ENCODE measurements at places on chromosomes 13 and 19.

GRCh38 chr19:38644719-38645118, 2.7 kb upstream of the ACTN4 start:
- no peak for DNase-seq

- DNase-seq, result no peak
Measured at GRCh38 chr13:43662976-43663375, 123.8 kb downstream of the ENOX1 start.

DNA sequence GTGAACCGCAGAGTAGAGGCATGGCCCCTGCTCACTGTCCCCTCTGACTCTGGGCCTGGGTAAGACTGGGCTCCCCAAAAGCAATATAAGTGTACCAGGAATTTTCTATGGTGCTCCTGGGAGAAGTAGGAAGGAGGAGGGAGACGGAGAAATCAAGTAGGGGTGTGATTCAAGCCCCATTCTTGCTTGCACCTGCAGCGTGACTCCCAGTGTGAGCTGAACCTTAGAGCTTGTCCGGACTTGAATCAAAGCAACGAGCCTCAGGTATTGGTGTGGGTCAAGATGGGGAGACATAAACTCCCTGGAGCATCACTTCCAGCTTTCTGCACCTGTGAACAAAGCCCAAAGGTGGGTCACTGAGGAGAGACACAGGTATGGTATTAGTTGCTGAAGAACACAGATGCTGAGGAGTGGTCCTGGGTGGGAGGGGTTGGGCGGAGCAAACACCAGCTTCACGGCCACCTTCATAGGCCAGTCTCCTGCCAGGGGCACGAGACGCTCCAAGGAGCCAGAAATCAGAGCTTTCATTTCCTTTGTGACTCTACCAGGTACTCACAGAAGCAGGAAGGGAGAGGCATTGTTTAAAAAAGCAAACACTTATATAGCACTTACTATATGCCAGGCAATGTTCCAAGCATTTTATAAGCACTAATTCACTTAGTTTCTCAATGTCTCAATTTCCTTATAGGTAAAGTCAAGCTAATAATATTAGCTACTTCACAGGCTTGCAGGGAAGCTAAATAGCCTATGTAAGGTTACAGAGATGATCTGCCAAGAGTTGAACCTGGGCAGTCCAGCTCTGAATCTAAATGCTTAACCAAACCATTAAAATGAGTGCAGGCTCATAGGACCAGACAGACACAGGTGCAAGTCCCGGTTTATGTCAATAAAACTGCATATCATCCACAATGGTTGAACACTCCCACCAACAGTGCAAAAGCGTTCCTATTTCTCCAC, 775.3 kb downstream of the UQCRFS1 start:
- no peak for DNase-seq

DNA sequence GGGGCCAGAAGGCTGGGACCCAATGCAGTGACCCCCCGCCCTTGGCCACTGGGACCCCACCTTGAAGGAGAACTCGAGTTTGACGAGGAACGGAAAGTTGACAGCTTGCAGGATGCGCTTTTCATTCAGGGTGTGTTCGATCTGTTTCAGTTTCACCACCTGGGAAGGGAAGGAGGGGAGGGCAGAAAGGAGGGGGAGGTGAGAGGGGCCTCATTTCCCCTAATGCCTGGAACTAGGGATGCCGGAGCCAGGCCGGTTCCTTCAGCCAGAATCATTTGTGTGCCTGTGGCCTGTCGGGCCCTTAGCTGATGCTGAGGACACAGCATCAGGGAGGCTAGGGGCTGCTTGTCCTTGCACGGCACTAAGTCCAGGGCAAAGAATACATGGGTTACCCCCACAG, 12.2 kb upstream of the SAMD1 start:
- no peak for DNase-seq

DNA sequence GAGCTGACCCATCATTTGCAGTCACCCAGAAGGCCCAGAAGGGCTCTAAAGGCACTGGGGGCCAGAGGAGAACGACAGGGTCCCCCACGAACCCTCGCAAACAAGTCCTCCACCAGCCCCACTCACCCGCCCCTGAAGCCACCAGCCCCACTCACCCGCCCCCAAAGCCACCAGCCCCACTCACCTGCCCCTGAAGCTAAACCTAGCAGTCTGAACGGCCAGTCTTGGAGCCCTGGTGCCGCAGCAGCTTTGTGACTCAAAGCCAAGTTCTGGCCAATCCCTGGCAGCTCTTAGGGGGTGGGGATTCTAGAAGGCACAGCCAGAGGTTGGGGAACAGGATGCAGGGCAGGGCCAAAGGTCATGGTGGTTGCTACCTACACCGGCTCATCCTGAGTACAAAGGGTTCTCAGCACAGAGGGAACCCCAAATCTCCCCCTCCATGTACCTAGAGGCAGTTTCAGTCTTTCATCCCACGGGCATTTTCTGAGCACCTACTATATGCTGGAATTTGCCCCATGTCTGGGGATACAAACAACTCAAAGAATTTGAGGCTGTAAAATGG, at the start of gene IQCN:
IQCN (minus strand) TSS at position 234 of the 562 bp plus-strand sequence. CDS start 4,974 bp downstream, outside the sequence.
- DNase-seq, result no peak

DNA sequence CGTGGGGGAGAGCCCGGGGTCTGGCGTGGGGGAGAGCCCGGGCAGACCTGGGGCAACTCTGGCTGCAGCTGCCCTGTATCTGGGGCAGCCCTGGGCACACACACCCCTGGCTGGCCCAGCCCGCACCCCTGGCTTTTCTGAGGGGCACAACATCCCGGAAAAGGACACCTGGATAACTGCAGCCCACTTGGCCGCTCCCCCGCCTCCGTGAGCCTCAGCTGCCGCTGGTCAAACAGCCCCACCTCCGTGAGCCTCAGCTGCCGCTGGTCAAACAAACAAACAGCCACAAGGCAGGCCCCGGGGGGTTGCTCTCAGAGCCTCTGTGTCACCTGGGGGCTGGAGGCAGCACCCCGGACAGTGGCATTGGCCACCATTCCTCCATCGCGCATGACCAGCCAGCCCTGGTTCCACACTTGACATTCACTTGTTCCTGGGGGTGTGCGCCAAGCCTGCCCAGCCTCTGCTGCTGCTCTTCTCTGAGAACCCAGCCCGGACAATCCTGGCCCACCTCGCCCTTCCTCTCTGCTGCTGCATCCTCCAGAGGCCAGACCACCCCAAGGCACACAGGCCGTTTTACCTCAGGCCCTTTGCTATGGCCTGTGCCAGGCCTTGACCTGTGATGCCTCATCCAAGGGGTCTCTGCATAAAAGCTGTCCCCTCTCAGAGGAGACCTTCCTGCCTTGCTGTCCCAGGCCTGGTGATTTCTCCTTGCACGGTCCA, 19.9 kb downstream of the CEBPG start:
- no peak for DNase-seq

Data from stimulated activated CD8-positive, alpha-beta memory T cell treated with anti-CD3 and anti-CD28 coated beads, Interleukin-2, amount 100 ng/mL, for 48 hours (primary cell).